ENCODE measurements at places on chromosomes 16 and 17.

GRCh38 chr17:37518826-37519225 is 29.1 kb downstream of the DUSP14 start:
- no peak for DNase-seq

GRCh38 chr16:23949630-23950290 is 114.0 kb downstream of the PRKCB start:
- no peak for DNase-seq

- no peak for DNase-seq
Observed at GRCh38 chr16:73279451-73279850, 231.5 kb upstream of the ZFHX3 start.

GRCh38 chr17:66272811-66273585 is 29.4 kb upstream of the PRKCA start:
- no peak for DNase-seq

GRCh38 chr17:72850410-72851118 is 241.9 kb downstream of the SLC39A11 start:
- no peak for DNase-seq

GRCh38 chr16:31063495-31063842 is 10.6 kb downstream of the ZNF668 start:
- DNase-seq, result peak; percentile 85

- DNase-seq, result no peak
Observed at GRCh38 chr16:10200637-10201586, 18.7 kb upstream of the GRIN2A start.

DNA sequence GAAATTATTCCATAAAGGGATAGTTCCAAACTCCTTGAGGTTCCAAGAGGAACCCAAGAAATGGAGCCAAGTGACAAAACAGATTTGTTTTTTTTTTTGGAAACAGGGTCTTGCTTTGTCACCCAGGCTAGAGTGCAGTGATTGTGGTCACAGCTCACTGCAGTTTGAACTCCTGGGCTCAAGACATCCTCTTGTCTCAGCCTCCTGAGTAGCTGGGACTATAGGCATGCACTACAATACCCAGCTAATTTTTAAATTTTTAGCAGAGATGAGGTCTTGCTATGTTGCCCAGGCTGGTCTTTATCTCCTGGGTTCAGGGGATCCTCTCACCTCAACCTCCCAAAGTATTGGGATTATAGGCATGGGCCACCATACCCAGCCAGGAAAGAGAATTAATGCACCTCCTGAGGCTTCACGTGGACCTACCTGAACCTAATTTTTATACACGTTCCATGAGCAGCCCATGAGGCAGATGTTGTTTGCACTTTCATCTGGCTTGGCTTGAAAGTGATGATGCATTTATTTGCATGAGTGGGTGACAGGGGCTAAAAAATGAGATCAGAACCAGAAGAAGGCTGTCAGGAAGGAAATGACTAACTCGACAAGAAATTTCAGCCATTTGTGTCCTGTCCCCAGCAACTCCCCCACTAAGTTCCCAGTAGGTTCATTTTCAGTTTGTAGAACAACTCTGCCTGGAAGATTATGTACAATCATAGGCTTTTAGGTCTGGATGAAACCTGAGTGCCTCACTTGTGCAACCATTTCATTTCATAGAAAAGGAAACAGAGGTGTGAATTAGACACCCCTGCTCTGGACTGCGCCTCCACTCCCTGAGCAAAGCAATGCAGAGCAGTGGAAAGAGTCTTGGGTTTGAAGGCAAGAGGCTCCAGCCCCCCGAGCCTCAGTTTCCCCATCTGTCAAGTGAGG is 10.3 kb upstream of the IRF8 start:
- no peak for DNase-seq

DNA sequence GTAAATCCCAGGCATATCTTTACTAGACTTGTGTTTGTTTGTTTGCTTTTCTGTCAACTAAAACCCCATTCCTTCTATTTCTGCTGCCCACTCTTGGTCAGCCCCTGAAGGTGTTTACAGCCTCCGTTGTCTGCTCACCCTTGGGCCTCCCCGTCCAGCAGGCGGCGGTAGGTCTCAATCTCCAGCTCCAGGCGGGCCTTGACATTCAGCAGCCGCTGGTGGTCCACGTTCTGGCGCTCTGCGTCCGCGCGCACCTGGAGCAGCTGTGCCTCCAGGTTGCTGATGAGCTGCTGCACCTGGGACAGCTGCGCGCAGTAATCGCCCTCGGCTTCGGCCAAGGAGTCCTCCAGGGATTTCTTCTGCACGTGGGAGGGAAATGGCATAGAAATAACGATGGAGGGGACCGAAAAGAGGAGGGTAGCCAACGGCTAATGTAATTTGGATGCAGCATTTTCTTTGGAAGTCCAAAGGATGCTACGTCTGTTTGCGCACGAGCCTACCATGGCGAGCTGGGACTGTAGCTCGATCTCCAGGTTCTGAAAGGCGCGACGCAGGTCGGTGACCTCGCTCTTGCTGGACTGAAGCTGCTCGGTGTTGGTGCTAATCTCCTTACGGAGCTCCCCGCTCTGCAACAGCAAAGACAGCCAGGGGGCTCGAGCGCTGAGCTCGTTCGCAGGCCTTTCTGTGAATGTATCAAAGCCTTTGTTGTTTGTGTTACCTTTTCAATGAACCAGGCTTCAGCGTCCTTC is 3.9 kb downstream of the KRT12 start:
- no peak for DNase-seq

- no peak for DNase-seq
Observed at GRCh38 chr16:75309899-75310430, 58.5 kb upstream of the BCAR1 start.

DNA sequence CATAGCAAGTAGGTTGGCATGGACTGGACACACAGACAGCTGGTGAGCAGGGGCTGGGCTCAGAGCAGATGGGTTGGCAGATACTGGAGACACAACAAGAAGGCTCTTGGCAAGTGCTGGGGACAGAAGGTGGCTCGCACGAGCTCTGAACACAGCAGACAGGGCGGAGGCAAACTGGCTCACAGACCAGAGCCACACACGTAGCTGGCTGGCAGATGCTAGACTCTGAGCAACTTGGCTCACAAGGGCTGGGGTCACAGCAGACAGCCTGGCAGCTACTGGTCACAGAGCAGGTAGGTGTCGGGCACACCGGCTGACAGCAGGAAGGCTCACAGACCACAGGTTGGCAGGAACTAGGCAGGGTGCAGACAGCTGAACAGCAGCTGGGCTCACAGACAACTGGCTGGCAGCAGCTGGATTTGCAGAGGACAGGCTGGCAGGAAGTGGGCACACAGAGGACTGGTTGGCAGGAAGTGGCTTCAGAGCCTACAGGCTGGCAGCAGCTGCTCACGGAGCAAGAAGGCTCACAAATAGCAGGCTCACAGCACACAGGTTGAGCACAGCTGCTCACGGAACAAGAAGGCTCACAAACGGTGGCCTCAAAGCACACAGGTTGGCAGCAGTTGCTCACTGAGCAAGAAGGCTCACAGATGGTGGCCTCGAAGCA is 725 bp downstream of the KRTAP16-1 start:
- DNase-seq, result peak; percentile 71

DNA sequence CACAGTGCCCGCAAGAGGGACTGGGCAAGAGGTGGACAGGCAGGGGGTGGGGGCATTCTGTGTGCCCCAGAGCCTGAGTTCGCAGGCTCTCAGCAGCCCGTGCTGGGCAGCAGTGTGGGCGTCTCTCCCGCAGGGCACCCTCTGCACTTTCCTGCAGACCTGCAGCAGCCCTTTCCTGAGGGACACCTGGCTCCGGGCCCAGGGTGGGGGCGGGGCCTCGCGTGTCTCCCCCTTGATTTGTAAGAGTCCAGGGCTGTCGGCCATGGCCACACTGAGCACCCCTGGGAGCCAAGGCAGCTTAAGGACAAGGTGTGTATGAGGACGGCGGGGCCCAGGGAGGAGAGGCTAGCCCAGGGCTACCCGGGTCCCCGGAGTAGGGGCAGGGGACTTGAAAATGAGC is 33.4 kb upstream of the SLC38A10 start:
- DNase-seq, result no peak
